ENCODE measurements at places on chromosomes 6 and 20.

GRCh38 chr6:170346649-170347048 lies 40.1 kb downstream of the FAM120B start:
- DNase-seq, result no peak

- no peak for DNase-seq
Observed at GRCh38 chr6:21592953-21593352, 598 bp upstream of the SOX4 start.

GRCh38 chr6:51996296-51996947 lies 91.0 kb downstream of the PKHD1 start:
- DNase-seq, result no peak

DNA sequence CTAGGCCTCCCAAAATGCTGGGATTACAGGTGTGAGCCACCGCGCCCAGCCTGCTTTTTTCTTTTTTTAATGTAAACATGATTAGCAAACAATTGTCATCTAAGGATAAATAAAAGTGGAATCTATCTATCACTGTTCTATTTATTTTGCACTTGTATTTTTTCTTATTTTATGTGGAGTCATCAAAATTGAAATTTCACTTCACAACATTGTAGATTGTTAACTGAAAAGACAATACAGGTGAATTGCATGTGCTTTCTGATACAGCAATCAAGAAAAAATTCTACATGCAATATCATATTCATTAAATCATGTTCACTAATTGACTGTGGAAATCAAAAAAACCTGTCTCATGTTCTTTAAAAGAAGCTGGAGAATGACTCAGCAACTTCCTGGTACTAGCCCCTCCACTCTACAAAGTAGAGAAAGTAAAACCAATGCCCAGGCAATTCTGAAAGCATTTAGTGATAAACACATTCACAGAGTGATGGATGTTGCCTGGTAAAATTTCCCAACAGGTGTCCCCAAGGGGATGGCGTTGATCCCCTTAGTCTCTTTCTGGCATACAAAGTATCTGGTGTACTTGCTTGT lies 10.7 kb upstream of the RFX6 start:
- no peak for DNase-seq

DNA sequence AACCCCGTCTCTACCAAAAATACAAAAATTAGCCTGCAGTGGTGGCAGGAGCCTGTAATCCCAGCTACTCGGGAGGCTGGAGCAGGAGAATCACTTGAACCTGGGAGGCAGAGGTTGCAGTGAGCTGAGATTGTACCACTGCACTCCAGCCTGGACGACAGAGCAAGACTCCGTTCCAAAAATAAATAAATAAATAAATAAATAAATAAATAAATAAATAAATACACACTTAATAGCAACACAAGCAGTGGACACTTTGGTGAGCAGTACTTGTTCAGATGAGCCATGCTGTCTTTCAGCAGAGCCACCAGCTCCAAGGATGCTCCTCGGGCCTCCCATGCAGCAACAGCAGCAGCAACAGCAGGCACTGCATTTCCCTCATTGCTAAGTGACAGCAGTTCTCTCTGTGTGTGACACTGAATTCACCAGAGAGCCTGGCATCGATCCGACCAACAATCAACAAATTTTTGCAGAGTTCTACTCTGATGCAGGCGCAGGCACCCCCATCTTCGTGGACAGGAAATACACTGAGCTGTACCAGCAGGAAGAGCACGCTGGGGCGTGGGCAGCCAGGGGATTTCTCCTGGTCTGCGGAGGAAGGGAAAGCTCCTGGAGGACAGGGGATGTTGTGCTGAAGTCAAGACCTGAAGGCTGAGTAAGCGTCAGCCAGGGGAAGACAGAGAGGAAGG lies 54.0 kb upstream of the SNX9 start:
- DNase-seq, result no peak

DNA sequence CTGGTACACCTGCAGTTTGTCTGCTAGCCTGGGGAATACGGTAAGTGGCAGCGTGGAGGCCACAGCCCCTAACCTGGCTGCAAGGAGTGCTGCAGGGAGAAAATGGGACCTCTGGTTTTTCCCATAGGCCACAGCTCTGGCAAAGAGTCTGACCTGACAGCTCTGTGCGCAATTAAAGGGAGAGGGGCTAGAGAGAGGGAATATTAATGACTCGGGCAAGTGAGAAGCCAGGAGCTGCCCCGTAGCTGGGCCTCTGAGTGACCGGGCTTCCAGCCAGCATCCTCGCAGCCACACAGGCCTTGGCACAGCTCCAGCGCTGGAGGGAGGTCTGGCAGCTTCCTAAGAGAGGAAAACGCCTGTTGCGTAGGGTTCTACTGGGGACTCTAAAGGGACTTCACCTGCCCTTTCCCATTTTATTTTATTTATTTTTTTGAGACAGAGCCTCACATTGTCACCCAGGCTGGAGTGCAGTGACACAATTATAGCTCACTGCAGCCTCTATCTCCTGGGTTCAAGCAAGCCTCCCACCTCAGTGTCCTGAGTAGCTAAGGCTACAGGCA lies 18.2 kb upstream of the OCSTAMP start:
- DNase-seq, result no peak

DNA sequence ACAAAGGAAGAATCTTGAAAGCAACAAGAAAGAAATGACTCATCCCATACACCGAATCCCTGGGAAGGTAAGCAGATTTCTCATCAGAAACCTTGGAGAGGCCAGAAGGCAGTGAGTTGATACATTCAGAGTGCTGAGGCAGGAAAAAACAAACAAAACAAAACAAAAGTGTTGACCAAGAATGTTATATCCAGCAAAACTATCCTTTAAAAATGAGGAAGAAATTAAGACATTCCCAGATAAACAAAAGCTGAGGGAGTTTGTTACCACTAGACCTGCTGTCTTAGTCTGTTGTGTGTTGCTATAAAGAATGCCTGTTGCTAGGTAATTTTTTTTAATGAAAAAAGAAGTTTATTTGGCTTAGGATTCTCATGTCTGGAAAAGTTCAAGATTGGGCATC lies 33.7 kb upstream of the PPP1R3G start:
- no peak for DNase-seq

DNA sequence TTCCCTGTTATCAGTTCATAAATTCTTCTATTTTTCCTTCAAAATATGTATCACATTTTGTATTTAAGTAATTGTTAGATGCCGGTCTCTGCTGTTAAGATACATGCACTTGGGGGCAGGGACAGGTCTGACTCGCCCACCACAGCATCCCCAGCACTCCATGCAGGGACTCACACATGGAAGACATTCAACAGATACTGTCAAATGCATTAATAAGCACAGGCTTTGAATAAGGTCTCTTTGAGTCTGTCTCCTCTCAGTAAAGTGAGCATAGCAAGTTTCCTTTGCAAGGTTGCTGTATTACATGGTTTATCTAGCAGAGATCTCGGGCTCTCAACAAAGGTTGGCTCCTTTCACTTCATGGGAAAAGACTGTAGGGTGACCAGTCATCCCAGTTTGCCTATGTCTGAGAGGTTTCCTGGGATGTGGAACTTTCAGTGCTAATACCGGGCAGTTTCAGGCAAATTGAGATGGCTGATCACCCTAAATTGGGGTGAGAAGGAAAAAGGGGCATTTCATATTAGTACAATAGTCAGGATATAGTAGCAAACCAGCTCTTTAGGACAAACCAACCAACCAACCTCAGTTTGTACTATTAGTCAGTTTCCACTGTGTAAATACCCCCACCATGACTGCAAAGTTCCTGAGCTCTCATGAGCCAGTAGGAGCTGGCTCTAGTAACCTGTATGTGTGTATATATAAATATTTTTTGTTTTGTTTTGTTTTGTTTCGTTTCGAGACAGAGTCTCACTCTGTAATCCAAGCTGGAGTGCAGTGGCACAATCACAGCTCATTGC lies 15.0 kb downstream of the JPH2 start:
- DNase-seq, result no peak

DNA sequence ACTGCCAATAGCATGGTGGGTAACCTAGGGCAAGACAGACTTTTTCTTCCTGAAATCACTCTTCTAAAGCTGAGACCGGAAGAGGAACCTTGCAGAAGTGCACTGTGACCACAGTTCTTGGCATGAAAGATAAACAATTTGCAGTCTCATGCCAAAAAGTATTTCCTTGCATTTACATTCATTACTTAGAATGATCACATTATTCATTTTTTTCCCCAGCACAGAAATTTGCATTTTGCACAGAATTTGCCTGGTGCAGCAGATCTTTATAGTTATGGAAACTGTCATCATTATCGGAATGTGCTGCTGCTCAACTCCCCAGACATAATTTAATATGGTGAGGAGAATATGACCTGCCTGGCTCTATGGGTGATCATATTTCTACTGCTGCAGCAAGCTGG lies 42.2 kb upstream of the EDN3 start:
- no peak for DNase-seq

DNA sequence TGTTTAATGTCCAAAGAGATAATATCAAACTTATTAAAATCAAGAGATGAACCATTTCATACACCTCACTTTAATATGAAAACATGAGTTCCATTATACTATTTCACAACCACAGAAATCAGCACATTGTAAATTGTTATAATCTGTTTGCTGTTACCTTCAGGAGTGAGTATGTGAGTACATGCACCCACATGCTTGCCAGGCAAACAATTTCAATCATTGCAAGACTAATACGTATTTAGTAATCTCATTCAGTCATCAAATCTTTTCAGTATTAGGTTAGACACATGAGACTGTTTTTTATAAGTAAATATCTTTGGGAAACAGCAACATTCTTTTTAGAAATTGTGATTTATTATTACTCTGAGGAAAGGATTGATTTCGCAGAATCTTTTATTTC lies 9.3 kb upstream of the EPM2A start:
- DNase-seq, result no peak

DNA sequence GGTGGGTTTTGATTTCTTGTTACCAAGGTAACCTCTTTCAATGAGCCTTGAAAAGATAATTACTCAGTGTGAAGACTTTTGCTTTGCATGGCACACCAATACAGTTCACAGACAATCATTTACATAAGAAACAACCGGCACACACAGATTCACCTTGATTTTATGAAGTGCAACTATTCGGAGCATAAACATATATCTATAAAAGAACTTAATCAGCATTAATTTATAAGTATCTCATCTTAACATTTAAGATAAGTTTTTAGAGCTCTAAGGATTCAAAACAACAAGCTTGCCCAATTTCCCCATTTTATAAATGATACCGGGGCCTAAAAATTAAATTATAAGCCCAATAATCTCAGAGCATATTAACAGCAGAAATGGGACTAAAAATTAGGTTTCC lies 85.9 kb upstream of the PCSK2 start:
- DNase-seq, result no peak

DNA sequence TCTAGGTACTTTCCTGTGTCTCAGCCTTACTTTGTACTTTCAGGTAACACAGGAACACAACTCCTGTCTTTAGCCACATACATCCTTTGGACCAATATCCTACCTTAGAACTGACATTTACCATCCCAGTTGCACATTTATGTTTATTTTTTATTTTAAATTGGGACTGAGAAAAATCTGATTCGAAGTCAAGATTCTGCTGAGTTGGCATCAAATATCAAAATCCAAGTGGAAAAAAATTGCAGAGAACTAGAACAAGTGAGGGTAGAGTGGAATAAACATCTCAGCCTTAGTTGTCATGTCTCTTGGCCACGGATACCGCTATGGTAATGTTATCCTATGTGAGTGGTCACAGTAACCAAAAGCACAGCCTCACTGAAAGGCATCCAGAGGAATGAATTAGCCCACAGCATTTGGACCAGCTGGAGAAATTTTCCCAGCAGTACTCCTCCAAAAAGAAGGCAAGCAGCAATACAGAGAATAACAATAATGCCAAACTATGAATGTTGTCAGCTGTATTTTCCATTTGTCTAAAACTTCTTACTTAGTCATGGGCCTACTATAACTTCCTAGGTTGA lies 17.6 kb upstream of the EYA4 start:
- no peak for DNase-seq

DNA sequence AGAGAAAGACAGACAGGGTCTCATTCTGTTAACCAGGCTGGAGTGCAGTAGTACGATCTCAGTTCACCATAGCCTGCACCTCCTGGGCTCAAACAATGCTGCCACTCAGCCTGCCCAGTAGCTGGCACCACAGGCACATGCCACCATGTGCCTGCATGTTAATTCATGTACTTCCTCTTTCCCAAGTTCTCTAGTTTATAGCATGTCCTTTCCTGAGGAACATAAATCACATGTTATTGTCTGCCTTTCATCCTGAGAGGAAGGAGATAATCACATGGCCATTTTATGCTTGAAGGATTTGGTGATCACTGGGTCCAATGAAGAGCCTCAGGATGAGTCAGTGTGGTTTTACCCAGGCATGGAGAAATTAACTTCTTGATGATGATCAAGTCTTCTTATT lies 47.9 kb downstream of the COL11A2 start:
- no peak for DNase-seq

DNA sequence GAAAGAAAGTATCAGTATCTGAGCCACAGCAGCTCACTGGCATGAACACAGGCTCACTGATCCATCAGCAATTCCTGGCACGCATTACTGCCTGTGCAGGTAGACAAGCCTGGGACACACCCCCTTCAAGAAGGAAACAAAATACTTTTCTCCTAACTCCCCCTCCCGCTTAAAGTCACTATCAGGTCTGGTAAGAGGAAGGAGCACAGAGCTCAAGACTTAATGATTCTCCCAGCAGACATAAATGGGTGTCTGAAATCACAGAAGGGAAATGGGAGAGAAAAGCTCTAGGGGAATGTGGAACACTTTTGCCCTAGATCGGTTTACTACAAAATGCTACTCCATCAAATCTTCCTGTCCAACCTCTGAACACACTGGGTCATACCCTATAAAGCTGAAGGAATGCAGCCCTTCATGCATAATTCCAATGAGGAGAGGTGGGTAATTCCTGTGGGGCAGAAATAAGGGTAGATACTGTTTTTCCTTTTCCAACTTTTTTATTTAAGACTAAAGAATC lies at the start of gene ADGRF1:
TSS of gene ADGRF1 (minus strand) at position 58 of the 517 bp plus-strand sequence. CDS start 13,271 bp downstream, outside the sequence.
- DNase-seq, result no peak

- DNase-seq, result no peak
Observed at GRCh38 chr20:17542993-17543412, 11.8 kb upstream of the BFSP1 start.

DNA sequence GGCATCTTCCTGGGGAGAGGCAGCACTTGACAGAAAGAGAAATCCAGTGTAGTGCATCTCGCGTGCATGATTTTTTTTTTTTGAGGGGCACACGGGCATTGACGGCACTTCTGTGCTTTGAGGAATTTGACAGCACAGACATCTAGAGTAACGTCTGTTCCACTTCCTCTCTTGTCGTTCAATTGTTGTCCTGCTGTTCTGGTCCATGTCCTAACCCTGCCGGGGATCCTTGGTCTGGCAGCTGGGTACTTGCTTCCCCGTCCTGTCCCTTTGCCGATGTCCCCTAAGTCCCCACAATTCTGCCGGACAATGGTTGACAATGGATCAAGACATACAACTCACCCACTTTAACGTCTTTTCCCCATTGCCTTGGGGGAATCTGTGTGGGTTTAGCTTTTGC lies 46.0 kb upstream of the NAA20 start:
- no peak for DNase-seq

DNA sequence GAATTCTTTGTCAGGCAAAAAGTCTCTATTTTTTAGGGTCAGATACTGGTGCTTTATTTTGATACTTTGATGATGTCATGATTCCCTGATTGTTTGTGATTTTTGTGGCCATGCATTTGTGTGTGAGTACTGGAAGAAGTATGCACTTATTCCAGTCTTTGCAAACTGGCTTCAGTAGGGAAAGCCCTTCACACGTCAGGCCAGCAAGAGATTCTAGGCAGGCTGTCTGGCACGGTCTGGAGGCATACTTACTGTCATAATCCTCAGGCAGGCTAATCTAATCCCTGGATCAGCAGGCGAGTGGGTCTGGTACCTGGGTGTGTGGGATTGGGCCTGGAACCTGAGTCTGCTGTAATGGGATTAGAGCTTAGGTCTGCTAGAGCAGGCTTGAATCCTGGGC lies 391.8 kb upstream of the MMS22L start:
- no peak for DNase-seq
